Central memory CD4-positive, alpha-beta T cell (primary cell): ENCODE measurements at places on chromosomes 3 and 15.

GRCh38 chr3:122410639-122411038, 5.2 kb downstream of the WDR5B start:
- no peak for DNase-seq

GRCh38 chr3:119315600-119316312, 21.6 kb downstream of the ARHGAP31 start:
- DNase-seq = no peak

DNA sequence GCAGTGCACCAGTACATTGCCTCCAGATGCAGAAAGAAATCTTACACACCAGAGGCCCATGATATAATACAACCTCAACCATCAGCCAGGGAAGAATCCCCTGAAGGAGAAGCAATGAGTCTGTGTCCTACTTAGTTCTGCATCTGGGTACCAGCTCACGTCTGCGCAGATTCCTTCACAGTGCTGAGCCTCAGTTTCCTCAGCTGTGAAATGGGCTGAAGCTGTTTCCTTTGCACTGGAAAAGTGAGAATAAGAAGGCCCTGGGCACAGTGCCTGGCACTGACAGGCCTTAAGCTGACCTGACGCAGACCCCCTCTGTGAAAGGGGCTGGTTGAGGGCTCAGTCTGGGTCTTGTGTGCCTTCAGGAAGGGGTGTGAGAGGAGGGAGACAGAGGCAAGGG, 20.7 kb downstream of the ATP2B2 start:
- no peak for DNase-seq

DNA sequence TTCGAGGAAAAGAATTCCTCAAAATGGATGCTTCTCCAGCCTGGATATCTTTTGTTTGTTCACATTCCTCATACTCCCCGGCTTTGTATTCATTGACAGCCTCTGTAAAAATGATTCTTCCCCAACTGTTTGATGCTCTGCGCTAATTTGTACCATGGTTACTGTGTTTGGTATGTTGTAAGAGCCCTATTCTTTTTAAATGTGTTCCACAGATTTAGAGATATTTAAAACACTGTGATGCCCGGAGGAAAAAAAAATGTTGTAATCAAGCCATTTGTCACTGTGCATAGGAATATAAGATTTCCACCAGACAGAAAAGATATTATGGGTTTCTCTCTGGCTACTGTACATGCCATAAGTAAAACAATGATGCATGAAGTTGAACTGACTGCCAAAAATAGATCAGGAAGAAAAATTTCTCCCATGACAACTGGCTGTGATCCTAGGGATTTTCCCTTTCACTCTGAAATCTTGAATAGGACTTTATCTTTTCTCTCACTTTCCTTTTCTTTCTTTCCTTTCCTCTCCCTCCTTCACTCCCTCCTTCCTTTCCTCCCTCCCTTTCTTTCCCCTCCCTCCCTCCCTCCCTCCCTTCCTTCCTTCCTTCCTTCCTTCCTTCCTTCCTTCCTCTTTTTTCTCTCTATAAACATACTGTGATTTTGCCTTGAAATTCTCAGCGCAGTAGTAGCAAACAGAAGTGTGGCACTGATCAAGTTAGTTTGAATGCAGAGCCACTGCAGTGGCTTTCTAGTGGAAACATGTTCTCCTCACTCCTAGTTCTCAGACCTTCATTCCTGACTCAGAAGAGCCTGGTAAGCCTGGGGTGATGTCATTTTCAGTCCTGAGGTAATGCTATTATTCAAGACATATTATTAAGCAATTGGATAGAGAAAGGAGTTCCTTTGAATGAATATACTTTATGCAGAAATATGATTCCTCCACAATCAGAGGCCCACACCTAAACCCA, 254.9 kb upstream of the TBL1XR1 start:
- DNase-seq = no peak

DNA sequence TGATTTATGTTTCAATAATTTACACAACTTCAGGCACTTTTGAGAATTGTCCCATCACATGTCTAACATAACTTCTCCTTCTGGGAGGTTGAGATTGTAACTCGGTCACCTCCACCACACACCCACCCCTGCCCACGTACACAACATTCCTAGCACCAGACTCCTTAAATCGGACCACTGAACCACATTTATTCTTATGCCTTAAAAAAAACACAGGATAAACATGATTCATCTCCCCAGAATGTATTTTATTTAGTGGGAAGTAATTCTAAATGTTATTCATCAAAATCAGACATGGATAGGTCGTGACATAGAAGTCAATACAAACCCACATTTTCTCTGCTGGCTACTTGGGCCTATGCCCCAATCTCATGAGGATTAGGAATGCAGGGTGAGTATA, 3.0 kb downstream of the SNTN start:
- DNase-seq = no peak

- no peak for DNase-seq
These were observed 645.4 kb downstream of the ZBBX start for GRCh38 chr3:166734734-166735133.

- DNase-seq = no peak
These were observed 22.6 kb downstream of the MTHFS start for GRCh38 chr15:79874242-79874641.

DNA sequence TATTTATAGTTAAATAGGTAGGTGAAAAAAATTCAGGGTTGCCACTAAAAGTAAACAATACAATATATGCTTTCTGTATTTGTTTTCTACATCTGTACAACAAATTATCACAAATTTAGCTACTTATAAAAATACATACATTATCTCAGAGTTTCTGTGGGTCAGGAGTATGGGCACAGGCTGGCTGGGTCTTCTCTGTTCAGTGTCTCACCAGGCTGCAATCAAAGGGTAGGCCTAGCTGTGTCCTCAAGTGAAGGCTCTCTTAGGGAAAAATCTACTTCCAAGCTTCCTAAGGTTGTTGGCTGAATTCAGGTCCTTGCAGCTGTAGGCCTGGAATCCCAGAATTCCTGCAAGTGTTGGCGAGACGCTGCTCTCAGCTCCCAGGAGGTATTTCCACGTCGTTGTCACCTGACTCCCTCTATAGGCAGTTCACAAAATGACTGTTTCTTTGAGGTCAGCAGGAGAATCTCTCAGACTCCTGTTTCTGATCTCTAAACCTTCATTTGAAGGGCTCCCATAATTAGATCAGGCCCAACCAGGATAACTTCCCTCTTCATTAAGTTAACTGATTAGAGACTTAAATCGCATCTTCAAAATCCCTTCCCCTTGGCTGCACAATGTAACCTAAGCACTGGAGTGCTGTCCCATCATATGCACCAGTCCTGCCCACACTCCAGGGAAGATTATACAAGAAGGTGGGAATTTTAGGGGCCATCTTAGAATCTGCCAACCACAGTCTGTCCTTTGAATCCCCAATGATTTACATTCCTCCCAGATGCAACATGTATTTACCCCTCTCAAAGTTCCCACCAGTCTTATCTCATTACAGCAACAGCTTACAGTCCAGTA, 296.6 kb downstream of the SUCLG2 start:
- no peak for DNase-seq

DNA sequence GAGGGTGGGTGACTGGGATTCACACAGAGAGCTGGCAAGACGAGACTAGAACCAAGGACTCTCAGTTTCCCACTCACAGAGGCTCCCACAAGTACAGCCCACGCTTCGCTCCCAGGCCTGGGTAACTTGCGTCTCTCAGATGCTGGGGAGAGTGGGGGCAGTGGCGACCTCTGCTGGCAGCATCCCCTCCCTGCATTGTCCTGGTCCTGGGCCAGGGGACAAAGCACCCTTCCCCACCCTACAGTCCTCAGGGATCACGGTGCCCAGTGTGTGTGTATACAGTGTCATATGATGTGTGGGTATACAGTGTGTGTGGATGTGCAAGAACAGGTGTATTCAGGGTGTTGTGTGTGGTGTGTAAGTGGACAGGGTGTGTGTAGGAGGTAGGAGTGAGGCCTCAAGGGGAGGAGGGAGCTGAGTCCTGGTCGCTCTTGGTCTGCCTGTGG, 12.8 kb downstream of the VILL start:
- peak; percentile 48 for DNase-seq

DNA sequence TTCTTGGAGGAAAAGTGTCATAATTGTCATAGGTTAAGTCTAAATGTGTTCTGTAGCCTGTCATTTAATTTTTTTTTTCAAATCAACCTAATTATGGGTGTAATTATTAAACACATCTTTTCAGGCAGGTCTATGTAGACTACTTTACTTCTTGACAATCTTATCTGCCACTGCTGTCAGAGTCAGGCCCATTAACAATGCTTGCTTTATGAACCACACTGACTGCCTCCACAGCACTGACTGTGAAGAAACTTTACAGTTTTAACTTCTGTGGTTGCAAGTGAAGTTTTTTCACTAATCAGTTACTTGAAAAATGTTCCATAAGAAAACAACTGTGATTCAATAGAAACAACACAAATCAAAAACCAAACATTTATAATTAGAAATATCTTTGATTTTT, 407.8 kb downstream of the PLCL2 start:
- no peak for DNase-seq

- DNase-seq = no peak
These were observed 103.6 kb downstream of the ARNT2 start for GRCh38 chr15:80507638-80508316.

GRCh38 chr3:176120507-176120906, 1076.8 kb downstream of the TBL1XR1 start:
- no peak for DNase-seq

DNA sequence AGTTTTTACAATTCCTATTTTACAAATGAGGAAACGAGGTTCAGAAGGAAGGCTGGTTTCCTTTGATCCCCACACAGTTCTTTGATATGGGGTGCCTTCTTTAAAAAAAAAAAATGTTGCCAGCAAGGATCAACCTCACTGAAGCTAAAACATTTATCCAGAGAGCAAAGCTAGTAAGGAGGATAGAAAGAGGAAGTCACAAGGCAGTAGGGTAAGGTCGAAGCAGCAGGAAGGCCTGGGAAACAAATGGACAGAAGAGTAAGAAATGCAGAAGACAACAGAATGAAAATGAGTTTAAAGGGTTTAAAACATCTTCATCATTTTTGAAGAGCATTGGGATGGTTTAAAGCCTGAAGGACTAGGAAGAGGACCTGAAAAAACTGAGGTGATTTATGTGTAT, 30.6 kb upstream of the CP start:
- DNase-seq = no peak

DNA sequence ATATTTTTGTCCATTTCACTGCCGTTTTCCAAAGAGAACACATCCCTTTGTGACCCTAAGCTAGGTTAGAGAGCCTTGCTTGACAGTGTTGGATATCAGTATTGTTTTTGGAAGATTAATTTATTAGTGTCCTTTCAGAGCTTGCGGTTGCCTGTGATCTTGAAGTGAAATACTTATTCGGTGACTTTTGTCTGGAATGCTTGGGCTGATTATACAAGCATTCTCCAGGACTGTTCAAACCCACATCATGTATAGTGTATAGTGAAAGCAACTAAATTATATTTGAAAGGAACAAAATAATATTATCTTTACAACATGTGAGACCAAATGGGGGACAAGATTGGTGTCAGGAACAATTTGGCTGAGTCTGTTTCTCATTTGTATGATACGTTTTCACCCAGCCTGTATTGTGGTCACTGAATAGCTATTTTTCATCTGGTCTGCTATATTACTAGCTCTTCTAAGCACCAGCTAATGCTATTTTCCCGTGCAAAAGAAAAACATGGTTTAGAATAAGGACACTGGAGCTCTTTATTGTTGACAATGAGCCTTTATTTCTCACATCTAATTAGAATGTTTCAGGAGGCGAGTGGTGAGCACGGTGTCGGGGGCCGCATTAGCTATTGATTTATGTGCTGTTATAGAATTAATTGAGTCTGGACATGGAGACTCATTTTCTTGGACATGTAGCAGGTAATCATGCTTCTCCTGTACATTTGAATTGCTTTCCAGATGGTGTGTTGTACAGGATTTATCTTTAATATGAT, 158.1 kb downstream of the APBA2 start:
- no peak for DNase-seq

GRCh38 chr3:180678231-180678630, 1.1 kb downstream of the CCDC39 start:
- no peak for DNase-seq

DNA sequence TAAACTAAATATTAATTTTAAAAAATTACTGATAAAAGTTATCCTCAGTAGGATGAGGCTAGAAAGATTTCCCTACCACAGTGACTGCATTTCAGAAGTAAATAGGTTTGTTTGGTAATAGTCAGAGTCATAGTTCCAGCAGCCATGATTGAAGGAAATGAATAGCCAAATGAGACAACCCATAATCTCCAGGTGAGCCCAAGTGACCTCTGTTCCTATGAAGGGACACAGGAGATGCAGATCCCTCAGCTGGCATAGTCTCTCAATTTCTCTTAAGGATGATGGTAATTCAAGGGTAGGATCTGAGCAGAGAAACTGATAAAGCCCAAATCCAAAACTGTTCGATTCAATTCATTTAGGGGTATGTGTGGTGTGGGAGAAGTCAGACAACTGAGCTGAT, 461.8 kb downstream of the RAP2B start:
- no peak for DNase-seq

GRCh38 chr15:46660096-46660842, 1025.4 kb downstream of the SQOR start:
- DNase-seq = no peak

DNA sequence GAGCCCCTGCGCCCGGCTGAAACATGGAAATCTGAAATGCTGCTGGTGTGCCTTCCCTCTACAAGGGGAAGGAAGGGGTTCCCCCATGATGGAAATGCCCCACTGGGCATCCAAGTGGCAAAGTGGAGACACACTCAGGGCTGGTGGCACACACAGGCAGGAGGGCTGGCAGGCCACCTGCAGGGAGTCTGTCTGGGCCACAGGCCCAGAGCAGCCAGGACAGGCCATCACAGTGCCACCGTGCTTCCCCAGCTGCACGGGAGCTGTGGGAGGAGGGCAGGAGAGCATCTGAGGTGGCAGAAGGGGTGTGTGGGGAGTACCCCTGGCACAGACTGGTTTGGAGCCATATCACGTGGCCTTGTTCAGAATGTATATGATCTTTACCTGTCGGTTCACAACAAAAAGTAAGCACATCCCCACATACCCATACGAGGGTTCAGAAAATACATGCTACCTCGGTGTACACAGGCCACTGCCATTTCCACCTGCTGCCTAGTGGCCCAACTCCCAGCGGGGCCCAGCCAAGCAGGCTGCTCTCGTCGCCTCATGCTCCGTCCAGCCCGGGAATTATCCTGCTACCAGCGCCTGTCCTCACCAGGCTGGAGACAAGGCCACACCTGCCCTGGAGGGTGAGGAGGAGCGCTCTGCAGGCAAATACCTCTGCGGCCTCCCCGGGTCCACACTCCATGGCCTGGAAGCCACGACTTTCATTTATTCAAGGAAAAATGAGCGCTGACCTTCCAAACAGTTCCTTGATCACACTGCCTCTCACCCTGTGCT, 22.6 kb upstream of the DUSP7 start:
- no peak for DNase-seq

DNA sequence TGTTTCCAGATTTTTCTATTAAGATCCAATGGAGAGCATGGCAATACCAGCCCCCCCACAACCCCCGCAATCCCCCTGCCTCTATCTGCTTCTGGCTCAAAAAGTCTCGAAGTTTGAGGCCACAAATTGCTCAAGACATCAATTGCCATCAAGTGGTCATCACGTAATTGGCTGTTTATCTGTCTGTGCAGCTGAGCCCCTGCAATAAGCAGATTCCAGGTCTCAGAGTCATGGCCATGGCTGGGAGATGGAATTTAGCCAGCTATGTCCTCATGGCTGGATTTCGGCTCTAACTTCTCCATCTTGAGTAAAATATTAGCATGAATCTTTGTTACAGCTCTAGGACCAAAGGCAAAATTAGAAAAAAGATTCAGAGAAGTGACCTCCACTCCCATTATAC, 22.7 kb downstream of the SSUH2 start:
- no peak for DNase-seq
